ENCODE measurements at places on chromosomes 13 and 19. TPM values are rescaled to one million over a fixed set of nuclear protein-coding genes. Genes with fewer than 3 reads are reported as not detected.

The CRX gene
- total RNA-seq, result not detected

The WDR87 gene
- total RNA-seq, result not detected

The TMEM38A gene
- 2.0 TPM for total RNA-seq

The CYP2B6 gene
- not detected for total RNA-seq

The RNF113B gene
- not detected for total RNA-seq

The FBN3 gene
- total RNA-seq, result not detected

The SLC8A2 gene
- 5.0 TPM for total RNA-seq

The SMAD9 gene
- 3.4 TPM for total RNA-seq

The MYH14 gene
- 40.0 TPM for total RNA-seq

The ZNF556 gene
- total RNA-seq, result 3.2 TPM

The LHB gene
- not detected for total RNA-seq

- H3K27ac ChIP-seq, result no peak overlapping the region
- no peaks in the 10 kb centered on the region for H3K27me3 ChIP-seq
- H3K4me1 ChIP-seq, result no peaks in the 10 kb centered on the region
- H3K4me3 ChIP-seq, result no peak overlapping the region
Observed at GRCh38 chr13:63855457-63856118, 2439.9 kb upstream of the PCDH20 start.

DNA sequence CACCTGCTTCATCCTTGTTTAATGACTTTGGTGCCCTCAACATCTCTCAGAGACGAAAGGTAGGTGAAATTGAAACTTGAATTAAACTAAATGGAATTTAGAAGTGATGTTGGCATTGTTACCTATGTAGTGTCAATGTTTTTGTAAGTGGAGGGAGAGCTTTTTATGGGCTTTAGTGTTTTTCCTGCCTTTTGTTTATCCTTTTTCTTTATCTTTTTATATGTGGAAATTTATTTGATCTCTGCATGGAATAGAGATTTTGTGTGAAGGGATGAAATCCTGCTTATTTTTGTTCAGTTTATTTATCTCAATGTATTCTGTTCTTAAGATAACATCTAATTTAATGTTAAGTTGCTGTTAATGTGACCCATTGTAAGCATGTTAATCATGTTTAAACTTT lies 39.5 kb downstream of the PAN3 start:
- H3K4me3 ChIP-seq, result no peak overlapping the region
- H3K27ac ChIP-seq, result no peak overlapping the region
- no peaks in the 10 kb centered on the region for H3K27me3 ChIP-seq

GRCh38 chr19:16094360-16095070 lies 17.2 kb upstream of the RAB8A start:
- H3K4me1 ChIP-seq, result peaks cover 27% of the 10 kb centered on the region
- peaks cover 59% of the 10 kb centered on the region for H3K36me3 ChIP-seq
- H3K27me3 ChIP-seq, result no peaks in the 10 kb centered on the region
- no peak overlapping the region for H3K4me3 ChIP-seq

GRCh38 chr19:38850436-38850975 lies 720 bp upstream of the HNRNPL start:
- H3K4me3 ChIP-seq, result peak overlapping the region; percentile 83
- H3K27ac ChIP-seq, result peak overlapping the region; percentile 100
- DNase-seq, result no peak
- H3K27me3 ChIP-seq, result no peaks in the 10 kb centered on the region

DNA sequence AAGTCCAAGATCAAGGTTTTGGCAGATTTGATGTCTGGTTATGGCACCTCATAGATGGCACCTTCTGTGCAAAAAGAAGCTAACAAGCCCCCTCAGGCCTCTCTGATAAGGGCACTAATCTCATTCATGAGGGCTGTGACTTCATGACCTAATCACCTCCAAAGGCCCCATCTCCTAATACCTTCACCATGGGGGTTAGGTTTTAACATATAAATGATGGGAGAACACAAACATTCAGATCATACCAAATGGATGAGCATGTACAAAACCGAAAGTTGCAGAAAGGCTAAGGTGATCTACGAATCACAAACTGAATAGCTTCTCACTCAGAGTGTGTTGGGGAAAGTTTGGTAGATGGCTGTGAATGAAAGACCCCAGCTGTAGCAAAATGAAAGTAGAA lies 217.4 kb downstream of the TBC1D4 start:
- no peak for DNase-seq
- H3K27ac ChIP-seq, result no peak overlapping the region
- H3K4me1 ChIP-seq, result no peaks in the 10 kb centered on the region

GRCh38 chr13:102836471-102836870 lies 9.4 kb upstream of the ERCC5 start:
- H3K4me1 ChIP-seq, result no peaks in the 10 kb centered on the region
- no peaks in the 10 kb centered on the region for H3K36me3 ChIP-seq
- no peak for DNase-seq
- H3K4me3 ChIP-seq, result no peak overlapping the region
- H3K27ac ChIP-seq, result no peak overlapping the region

DNA sequence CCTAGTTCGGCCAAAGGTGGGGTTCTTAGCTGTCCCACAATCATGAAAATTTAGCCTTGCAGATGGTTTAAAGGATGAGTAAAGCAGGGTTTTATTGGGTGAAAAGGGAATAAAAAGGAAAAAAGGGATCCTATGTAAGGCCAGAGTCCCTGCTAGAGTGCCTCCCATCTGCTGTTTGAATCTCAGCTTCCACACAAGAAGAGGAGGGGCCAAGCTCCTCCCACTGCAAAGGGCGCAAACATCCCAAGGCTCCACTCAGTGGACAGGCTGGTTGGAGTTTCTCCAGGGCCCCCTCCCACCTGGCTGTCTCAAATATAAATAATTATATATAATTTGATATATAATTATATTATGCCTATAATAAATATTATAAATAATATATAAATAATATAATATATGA lies 1272.1 kb upstream of the PCDH20 start:
- no peaks in the 10 kb centered on the region for H3K27me3 ChIP-seq
- no peak overlapping the region for H3K4me3 ChIP-seq
- H3K36me3 ChIP-seq, result no peaks in the 10 kb centered on the region
- no peak for DNase-seq

- H3K4me3 ChIP-seq, result no peak overlapping the region
- no peaks in the 10 kb centered on the region for H3K36me3 ChIP-seq
- H3K27ac ChIP-seq, result no peak overlapping the region
- H3K27me3 ChIP-seq, result no peaks in the 10 kb centered on the region
- no peaks in the 10 kb centered on the region for H3K4me1 ChIP-seq
- DNase-seq, result no peak
Observed at GRCh38 chr13:76646946-76647345, 239.3 kb downstream of the KCTD12 start.

DNA sequence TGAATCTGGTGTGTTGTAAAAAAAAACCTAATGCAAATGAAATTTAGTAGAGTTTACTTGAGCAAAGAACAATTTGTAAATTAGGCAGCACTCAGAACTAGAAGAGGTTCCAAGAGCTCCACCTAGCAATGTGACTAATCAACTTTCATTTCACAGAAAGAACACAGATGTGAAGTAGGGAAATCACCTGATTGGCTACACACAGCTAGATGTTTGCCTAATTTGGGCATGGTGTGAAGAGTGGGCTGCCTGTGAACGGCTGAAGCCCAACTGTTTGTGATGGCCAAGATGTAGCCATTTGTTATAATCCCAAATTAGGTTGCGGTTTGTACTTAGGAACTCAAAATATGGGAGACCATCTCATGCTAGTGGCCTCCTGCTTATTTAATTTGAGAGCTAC lies 724.4 kb upstream of the SLITRK5 start:
- H3K4me1 ChIP-seq, result no peaks in the 10 kb centered on the region
- no peaks in the 10 kb centered on the region for H3K27me3 ChIP-seq
- no peak overlapping the region for H3K27ac ChIP-seq
- no peak overlapping the region for H3K4me3 ChIP-seq

DNA sequence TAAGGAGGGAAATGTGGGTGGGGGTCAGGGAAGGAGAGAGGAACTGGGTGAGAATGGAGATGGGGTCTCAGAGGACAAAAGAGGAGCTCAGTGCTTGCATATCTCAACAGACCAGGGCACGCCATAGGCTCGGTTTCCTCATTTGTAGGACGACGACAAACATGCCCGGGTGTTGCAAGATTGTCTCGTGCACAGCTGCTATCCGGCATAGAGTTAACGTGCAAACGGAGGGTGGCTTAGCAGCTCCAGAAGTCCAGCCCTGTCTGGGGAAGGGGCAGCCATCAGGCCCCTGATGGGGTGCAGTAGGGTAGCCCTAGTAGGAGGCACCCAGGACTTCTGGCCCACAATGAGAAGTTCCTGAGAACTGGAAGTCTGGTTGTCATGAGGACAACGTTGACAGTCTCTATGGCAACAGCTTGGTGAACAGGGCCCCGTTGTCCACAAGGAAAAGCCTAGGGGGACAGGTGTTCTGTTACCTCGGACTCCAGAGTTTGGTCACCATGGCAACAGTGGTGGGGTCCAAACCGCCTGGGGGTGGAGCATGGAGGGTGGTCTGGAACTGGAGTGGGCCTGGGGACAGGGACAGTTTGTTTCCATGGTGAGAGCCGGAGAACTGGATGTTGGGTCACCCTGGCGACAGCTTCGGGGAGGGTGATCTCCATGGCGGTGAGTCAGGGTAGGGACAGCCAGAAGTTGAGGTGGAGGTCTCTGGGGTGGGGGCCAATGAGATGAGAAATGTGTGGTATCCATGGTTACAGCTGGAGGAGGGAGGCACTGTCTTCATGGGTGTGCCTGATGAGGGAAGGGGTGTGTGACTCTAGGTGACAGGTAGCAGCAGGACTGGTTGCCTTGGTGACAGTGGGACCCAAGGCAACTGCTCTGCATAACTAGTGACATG lies 16.8 kb downstream of the TM6SF2 start:
- DNase-seq, result no peak
- H3K27me3 ChIP-seq, result no peaks in the 10 kb centered on the region
- H3K4me1 ChIP-seq, result peaks cover 3% of the 10 kb centered on the region
- no peak overlapping the region for H3K4me3 ChIP-seq
- no peaks in the 10 kb centered on the region for H3K36me3 ChIP-seq

- peaks cover 2% of the 10 kb centered on the region for H3K4me1 ChIP-seq
- H3K27ac ChIP-seq, result peak overlapping the region; percentile 76
- H3K4me3 ChIP-seq, result no peak overlapping the region
- H3K27me3 ChIP-seq, result no peaks in the 10 kb centered on the region
Observed at GRCh38 chr19:11551603-11552235, 7.3 kb downstream of the ELOF1 start.

GRCh38 chr19:43416951-43417623 lies 2.4 kb downstream of the TEX101 start:
- no peak overlapping the region for H3K27ac ChIP-seq
- H3K4me3 ChIP-seq, result no peak overlapping the region
- no peak for DNase-seq
- H3K27me3 ChIP-seq, result no peaks in the 10 kb centered on the region
- H3K36me3 ChIP-seq, result no peaks in the 10 kb centered on the region

- H3K27ac ChIP-seq, result no peak overlapping the region
- H3K4me1 ChIP-seq, result no peaks in the 10 kb centered on the region
- H3K4me3 ChIP-seq, result no peak overlapping the region
- H3K36me3 ChIP-seq, result no peaks in the 10 kb centered on the region
Observed at GRCh38 chr13:105008604-105009003, 1526.9 kb downstream of the EFNB2 start.

DNA sequence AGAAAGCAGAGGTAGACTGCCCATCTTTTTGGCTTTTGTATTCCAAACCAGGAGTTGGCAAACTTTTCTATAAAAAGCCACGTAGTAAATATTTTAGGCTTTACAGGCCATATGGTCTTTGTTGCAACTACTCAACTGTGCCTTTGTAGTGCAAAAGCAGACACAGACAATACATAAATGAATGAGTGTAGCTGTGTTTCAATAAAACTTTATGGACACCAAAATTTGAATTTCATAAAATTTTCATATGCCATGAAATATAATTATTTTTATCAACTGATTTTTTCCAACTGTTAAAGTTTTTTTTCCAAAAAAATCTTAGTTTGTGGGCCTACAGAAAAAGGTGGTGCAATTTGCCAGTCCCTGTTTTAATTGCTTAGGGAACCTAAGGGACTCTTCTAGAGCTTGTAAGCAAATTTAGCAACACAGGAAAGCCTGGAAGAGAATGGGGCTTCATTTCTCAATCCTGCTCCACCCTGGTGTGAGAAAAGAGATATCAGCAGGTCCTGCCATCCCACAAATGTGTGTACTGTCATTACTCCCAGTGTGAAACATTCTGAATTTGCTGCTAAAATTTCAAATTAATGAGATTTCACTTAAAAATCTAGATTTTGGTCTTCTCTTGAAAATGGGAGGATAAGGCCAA lies 194.2 kb downstream of the RGCC start:
- H3K36me3 ChIP-seq, result no peaks in the 10 kb centered on the region
- no peak overlapping the region for H3K27ac ChIP-seq
- H3K27me3 ChIP-seq, result no peaks in the 10 kb centered on the region
- no peak overlapping the region for H3K4me3 ChIP-seq
- no peaks in the 10 kb centered on the region for H3K4me1 ChIP-seq

DNA sequence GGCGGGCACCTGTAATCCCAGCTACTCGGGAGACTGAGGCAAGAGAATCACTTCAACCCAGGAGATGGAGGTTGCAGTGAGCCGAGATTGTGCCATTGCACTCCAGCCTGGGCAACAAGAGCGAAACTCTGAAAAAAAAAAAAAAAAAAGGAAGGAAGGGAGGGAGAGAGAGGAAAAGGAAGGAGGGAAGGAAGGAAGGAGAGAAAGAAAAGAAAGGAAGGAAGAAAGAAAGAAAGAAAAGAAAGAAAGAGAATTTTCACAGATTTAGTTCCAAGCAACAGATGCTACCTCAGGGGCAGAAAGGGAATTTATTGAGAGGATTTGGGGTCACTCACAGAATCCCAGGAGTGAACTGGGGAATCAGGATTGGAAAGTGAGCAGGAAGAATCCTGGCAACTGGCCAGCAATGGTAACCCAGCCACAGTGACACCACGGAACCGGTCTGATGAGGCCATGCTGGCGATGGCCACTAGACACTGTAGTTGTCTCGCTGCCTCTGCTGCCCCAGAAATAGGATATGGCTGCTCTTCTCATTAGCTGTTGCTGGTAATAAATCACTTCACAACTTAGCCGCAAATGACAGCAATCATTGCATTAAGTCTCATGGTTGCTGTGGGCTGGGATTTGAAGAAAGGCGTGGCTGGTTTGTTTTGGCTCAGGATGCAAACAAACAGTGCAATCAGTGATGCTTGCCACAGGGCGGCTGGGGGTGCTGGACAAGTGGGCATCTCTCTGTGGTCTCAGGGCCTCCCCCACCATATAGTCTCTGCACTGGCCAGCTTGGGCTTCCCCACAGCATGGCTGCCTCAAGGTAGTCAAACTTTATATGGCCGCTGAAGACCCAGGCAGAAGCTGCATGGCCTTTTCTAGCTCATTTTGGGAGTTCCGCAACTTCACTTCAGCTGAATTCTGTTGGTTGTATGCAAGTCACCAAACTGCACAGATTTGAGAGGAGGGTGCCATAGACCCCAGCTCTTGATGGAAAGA lies 5.2 kb upstream of the BCAM start:
- H3K4me1 ChIP-seq, result peaks cover 9% of the 10 kb centered on the region
- no peaks in the 10 kb centered on the region for H3K27me3 ChIP-seq
- no peak for DNase-seq
- H3K27ac ChIP-seq, result no peak overlapping the region
- no peak overlapping the region for H3K4me3 ChIP-seq
- H3K36me3 ChIP-seq, result no peaks in the 10 kb centered on the region

DNA sequence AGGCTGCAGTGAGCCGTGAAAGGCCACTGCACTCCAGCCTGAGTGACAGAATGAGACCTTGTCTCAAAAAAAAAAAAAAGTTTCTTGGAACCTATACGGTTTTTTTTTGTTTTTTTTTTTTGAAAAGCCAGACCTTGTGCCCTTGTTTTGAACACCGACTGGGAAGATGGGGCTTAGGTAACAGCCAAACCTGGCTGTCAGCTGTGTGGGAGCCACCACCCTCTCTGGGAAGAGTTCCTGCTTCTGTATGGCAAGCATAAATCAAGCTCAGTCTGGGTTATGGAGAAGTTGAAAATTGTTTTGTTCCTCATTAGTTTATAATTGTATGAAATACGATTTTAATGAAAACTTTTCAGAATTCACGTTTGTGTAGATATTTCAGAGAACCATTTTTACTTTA lies 39.5 kb downstream of the MPHOSPH8 start:
- H3K27ac ChIP-seq, result no peak overlapping the region
- no peak for DNase-seq
- no peak overlapping the region for H3K4me3 ChIP-seq
- no peaks in the 10 kb centered on the region for H3K27me3 ChIP-seq

Data from esophagus squamous epithelium (tissue), 5 donors.